ENCODE measurements at places on chromosomes 3 and 15. TPM values are rescaled to one million over a fixed set of nuclear protein-coding genes. Genes with fewer than 3 reads are reported as not detected.
A peak's percentile ranks its signal among the peaks of the same experiment; 100 is the strongest.

The CHRFAM7A gene
- 3.9 TPM for total RNA-seq

The SPINT1 gene
- 192 TPM for total RNA-seq

The EPHA6 gene
- not detected for total RNA-seq

The SKOR1 gene
- total RNA-seq = 0.46 TPM

The COLQ gene
- total RNA-seq = 3.1 TPM

- H3K4me1 ChIP-seq = no peaks in the 10 kb centered on the region
- no peaks in the 10 kb centered on the region for H3K27me3 ChIP-seq
- H3K36me3 ChIP-seq = no peaks in the 10 kb centered on the region
- H3K4me3 ChIP-seq = no peak overlapping the region
- H3K27ac ChIP-seq = no peak overlapping the region
These were observed 40.9 kb upstream of the EPHB1 start for GRCh38 chr3:134753999-134754742.

DNA sequence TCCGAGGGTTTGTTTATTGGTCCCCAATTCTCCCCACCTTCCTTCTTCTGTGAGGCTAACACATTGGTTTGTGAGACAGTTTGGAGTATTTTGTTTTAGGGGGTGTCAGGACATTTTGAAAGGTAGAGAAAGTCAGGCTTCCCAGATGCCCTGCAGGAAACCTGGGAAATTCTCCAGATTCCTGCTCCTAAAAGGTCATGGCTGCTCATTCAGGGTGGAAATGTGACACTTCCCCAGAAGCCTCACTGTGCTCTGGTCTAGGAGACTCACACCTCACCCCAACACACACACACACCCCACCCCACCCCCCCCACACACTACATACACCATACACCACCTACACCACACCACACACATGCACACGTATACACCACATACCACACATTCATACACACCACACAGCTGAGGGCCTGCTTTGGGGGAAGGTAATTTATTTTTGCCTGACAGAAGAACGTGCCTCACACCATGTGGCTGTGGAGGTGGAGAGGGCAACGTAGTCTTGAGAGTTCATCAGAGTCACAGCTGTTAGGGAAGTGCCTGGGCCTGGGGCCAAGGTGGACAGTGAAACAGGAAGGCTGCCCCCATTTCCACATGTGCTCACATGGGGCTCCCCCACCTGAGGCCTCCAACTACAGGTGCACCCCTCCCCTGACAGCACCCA, 40.4 kb upstream of the LIMD1 start:
- H3K4me1 ChIP-seq = peaks cover 31% of the 10 kb centered on the region
- H3K36me3 ChIP-seq = no peaks in the 10 kb centered on the region
- no peak for DNase-seq
- no peak overlapping the region for H3K4me3 ChIP-seq
- no peak overlapping the region for H3K27ac ChIP-seq

- H3K4me3 ChIP-seq = no peak overlapping the region
- H3K36me3 ChIP-seq = no peaks in the 10 kb centered on the region
- peak; percentile 56 for DNase-seq
- peaks cover 6% of the 10 kb centered on the region for H3K4me1 ChIP-seq
- no peak overlapping the region for H3K27ac ChIP-seq
These were observed 228.7 kb downstream of the SLCO3A1 start for GRCh38 chr15:92082006-92082843.

GRCh38 chr3:196050597-196050996, 31.3 kb downstream of the TFRC start:
- no peak overlapping the region for H3K27ac ChIP-seq
- H3K4me1 ChIP-seq = no peaks in the 10 kb centered on the region
- peaks cover 72% of the 10 kb centered on the region for H3K36me3 ChIP-seq

DNA sequence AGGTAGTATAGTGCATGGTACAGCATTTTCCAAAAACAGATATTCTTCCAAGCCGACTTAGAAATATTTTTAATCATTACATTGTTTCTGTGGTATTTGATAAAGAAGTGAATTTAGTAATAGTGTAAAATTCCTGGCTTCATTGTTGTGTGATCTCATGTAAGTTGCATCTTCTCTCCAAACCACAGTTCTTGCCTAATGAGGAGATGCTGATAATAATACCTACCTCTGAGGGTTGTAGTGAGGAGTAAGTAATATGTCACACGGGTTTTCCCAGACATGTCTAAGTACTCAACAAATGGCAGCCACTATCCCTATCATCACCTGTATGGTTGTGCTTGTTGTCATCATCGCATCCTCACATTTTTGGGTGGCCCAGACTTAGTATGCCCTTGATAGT, 167.3 kb downstream of the SLCO3A1 start:
- H3K27ac ChIP-seq = peak overlapping the region; percentile 26
- no peaks in the 10 kb centered on the region for H3K36me3 ChIP-seq
- no peak overlapping the region for H3K4me3 ChIP-seq
- no peak for DNase-seq
- H3K4me1 ChIP-seq = peaks cover 52% of the 10 kb centered on the region

DNA sequence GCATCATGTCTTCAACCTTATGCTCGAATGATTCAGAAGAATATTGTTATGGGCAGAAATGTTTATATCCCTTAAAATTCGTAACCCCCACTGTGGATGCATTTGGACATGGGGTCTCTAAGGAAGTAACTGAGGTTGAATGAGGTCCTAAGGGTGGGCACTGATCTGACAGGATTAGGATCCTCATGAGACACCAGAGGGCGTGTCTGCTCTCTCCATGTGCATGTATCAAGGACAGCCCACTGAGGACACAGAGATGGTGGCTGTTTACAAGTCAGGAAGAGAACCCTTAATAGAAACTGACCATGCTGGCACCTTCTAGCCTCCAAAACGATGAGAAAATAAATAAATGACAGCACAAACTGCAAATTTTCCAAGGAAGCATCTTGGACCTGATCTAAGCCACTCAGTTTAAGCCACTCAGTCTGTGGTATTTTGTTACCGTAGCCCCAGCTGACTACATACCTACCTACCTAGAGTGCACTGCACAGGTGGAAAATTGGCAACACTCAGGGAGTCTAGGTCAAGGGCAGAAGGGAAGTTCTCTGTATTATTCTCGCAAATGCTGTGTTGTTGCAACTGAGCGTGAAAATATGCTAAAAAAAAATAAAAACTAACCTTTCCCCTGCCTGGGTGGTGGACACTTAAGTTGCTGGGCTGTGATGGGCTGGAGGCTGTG, 126.6 kb downstream of the TJP1 start:
- DNase-seq = no peak
- no peaks in the 10 kb centered on the region for H3K36me3 ChIP-seq
- H3K4me3 ChIP-seq = no peak overlapping the region
- no peak overlapping the region for H3K27ac ChIP-seq

DNA sequence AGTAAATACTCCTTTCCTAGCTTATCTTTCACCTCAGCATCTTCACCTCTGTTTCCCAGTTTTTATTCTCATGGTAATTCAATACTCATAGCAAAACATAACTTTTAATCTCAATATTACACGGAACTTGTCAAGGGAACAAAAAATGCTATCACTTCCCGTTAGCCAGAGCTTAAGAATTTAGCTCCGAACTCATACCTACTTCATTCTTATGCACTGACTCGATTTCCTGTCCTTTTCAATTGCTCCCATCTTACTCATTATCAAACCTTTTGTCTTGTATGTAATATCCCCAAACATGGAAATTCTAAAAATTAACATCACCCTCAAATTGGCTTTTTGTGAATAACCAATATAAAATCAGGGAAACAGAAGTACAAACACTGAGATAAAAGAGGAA, 28.2 kb downstream of the MYEF2 start:
- no peaks in the 10 kb centered on the region for H3K4me1 ChIP-seq
- no peak overlapping the region for H3K4me3 ChIP-seq
- DNase-seq = no peak
- H3K27ac ChIP-seq = no peak overlapping the region
- H3K36me3 ChIP-seq = no peaks in the 10 kb centered on the region
- no peaks in the 10 kb centered on the region for H3K27me3 ChIP-seq

- H3K27ac ChIP-seq = no peak overlapping the region
- DNase-seq = no peak
- H3K36me3 ChIP-seq = no peaks in the 10 kb centered on the region
- no peak overlapping the region for H3K4me3 ChIP-seq
- H3K4me1 ChIP-seq = no peaks in the 10 kb centered on the region
These were observed 84.8 kb downstream of the DCLK3 start for GRCh38 chr3:36679384-36680200.

Measured in upper lobe of left lung (tissue), 6 donors.